ENCODE measurements at places on chromosomes 2 and 18. TPM values are rescaled to one million over a fixed set of nuclear protein-coding genes. Genes with fewer than 3 reads are reported as not detected.
A peak's percentile ranks its signal among the peaks of the same experiment; 100 is the strongest.

CLASP1 gene
- total RNA-seq, result 80.5 TPM

- H3K36me3 ChIP-seq, result no peaks in the 10 kb centered on the region
- no peaks in the 10 kb centered on the region for H3K27me3 ChIP-seq
- no peak overlapping the region for H3K4me3 ChIP-seq
- H3K4me1 ChIP-seq, result peaks cover 18% of the 10 kb centered on the region
- peak overlapping the region; percentile 25 for H3K27ac ChIP-seq
Measured at GRCh38 chr2:196479350-196479749, 160.2 kb upstream of the CCDC150 start.

DNA sequence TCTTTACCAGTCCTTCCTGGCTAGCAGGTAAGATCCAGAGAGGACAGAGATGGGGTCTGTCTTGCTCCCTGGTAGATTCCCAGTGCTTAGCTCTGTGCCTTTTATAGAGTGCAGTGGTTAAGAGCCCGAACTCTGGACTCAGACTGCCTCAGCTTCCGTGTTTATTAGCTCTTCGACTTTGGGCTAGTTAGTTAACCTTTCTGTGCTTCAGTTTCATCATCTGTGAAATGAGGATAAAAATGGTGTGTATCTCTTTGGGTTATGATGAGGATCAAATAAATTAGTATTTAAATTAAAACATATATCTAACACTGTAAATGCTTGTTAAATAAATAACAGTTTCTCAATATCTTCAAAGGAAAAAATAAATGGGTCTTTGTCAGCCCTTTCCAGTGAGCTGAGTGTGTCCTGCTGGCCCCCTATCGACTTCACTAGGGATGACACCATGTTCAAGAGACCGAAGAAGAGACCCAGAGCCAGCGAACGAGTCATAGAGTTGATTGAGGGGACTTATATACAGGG lies 38.2 kb downstream of the CERS6 start:
- H3K27ac ChIP-seq, result no peak overlapping the region
- no peaks in the 10 kb centered on the region for H3K27me3 ChIP-seq
- no peak for DNase-seq
- H3K36me3 ChIP-seq, result no peaks in the 10 kb centered on the region
- peaks cover 14% of the 10 kb centered on the region for H3K4me1 ChIP-seq

DNA sequence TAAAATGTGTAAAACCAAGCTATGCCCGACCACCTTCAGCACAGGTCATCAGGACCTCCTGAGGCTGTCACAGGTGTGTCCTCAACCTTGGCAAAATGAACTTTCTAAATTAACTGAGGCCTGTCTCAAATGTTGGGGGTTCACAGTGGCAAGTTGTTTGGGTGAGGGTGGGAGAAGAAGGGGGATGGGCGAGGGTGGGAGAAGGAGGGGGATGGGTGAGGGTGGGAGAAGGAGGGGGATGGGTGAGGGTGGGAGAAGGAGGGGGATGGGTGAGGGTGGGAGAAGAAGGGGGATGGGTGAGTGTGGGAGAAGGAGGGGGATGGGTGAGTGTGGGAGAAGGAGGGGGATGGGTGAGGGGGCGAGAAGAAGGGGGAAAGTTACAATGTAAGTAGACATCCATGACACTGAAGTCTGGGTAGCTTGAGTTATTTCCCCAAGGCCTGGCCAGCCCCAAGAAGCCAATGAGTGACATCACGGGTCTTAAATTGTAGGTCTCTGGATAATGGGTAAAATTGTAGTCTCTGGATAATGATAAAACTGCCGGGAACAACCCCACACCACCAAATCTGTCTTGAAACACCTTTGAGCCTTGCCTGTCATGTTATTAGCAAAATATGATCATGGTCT lies 56.3 kb downstream of the TIMM21 start:
- no peaks in the 10 kb centered on the region for H3K36me3 ChIP-seq
- no peaks in the 10 kb centered on the region for H3K4me1 ChIP-seq
- DNase-seq, result no peak
- no peaks in the 10 kb centered on the region for H3K27me3 ChIP-seq

GRCh38 chr18:26421503-26421902 lies 126.8 kb downstream of the KCTD1 start:
- no peak overlapping the region for H3K27ac ChIP-seq
- H3K36me3 ChIP-seq, result no peaks in the 10 kb centered on the region
- no peaks in the 10 kb centered on the region for H3K27me3 ChIP-seq
- no peaks in the 10 kb centered on the region for H3K4me1 ChIP-seq
- H3K4me3 ChIP-seq, result no peak overlapping the region

DNA sequence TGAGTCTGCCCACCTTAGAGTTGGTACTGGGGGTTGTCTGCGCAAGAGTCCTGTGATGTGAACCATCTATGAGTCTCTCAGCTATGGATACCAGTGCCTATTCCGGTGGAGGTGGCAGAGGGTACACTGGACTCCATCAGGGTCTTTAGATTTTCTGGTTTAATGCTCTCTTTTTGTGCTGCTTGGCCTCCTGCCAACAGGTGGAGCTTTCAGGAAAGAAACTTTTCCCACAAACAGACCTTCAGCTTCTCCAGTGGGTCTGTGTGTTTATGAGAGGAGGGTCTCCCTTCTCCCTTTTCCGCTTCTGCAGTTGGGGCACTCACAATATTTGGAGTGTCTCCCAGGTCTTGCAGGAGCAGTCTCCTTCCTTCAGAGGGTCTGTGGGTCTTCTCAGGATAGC lies 1721.9 kb upstream of the SLC39A10 start:
- H3K36me3 ChIP-seq, result no peaks in the 10 kb centered on the region
- no peaks in the 10 kb centered on the region for H3K4me1 ChIP-seq
- H3K4me3 ChIP-seq, result no peak overlapping the region
